ENCODE measurements at places on chromosomes 4 and X. TPM values are rescaled to one million over a fixed set of nuclear protein-coding genes. Genes with fewer than 3 reads are reported as not detected.

DNA sequence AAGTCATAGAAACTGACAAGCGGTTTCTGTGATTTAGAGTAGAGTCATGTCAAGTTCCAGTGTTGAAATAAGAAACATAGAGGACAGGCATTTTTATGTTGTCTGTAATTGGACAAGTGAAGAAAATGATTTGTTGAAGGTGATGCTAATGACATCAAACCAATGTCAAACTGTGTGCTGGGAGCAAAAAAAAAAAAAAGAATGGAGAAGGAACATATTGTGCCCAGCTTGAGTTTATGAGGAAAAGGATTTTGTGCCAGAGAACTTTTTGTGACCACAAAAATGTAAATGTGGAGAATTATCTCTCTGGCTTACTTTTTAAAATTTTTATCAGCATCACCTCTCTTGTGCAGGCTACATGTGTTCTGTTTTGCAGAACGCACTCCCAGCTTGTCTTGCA, 495.7 kb downstream of the RAPGEF2 start:
- no peaks in the 10 kb centered on the region for H3K36me3 ChIP-seq
- no peaks in the 10 kb centered on the region for H3K4me1 ChIP-seq
- no peaks in the 10 kb centered on the region for H3K27me3 ChIP-seq
- no peak for DNase-seq

- DNase-seq, result peak; percentile 1
- H3K36me3 ChIP-seq, result no peaks in the 10 kb centered on the region
- no peaks in the 10 kb centered on the region for H3K27me3 ChIP-seq
- H3K4me1 ChIP-seq, result no peaks in the 10 kb centered on the region
These were observed 58.0 kb upstream of the FRMPD4 start for GRCh38 chrX:12080265-12080664.

Gene GAR1
- 42.1 TPM for total RNA-seq

DNA sequence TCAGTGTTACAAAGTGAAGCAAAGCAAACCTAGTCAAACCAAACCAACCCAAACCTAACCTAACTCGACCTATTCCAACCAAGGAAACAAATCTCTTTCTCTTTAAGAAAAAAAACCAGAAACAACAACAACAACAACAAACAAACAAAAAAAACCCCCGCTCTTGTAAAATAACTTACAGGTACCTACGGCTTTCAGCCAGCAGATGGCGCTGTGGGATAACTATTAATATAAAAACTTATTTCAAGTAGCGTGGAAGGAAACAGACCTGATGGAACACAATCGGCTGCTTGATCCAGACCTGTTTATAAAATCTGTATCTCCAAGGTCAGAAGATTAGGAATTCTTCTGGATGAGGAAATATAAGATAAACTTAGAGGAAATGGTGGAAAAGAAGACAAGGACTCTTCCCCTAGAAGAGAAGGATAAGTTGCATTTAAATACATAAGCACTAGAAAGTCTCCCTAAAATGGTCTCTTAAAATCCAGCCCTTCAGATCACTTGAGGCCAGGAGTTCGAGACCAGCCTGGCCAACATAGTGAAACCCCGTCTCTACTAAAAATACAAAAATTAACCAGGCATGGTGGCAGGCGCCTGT, 34.4 kb upstream of the CDKL5 start:
- H3K36me3 ChIP-seq, result no peaks in the 10 kb centered on the region
- H3K4me3 ChIP-seq, result no peak overlapping the region
- peak; percentile 74 for DNase-seq
- no peaks in the 10 kb centered on the region for H3K27me3 ChIP-seq

DNA sequence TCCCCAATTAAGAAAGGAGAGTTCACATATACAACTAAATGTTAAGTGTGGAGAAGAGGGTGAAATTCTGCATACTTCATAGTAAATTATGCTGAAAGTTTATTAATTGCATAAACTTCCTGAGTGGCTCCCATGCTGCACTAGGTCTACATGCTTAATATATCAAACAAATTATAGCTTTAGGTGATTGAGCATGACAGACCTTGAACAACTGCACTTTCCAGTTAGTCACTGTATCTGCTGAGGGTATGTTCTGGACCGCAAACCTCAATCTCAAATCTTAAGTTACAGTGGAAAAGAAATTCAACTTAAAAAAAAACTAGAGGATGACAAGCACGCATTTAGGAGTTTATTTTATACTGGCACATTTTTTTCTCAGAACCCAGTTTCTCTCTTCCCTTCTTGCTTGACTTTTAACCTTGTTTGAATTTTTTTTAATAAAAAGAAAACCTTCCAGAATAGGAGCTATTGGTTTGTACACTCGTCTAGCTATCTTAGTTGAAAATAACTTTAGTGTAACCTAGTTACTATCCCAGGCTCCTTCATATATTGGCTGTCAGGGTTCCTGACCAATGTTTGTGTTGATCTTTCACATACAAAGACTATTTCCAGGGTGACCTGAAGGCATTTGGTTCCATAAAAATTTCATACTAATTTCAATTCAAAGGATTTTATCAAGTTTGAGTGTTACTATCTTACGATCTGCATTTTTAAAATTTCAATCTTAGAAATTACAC, 10.2 kb upstream of the FAM120C start:
- DNase-seq, result no peak
- no peaks in the 10 kb centered on the region for H3K27me3 ChIP-seq
- H3K27ac ChIP-seq, result no peak overlapping the region
- no peaks in the 10 kb centered on the region for H3K36me3 ChIP-seq
- H3K4me3 ChIP-seq, result no peak overlapping the region
- H3K4me1 ChIP-seq, result no peaks in the 10 kb centered on the region
